Activated CD4-positive, alpha-beta T cell treated with anti-CD3 and anti-CD28 coated beads, Interleukin-10, Interleukin-2, amounts not matched to agents 100 ng/mL and 50 ng/mL, durations not matched to agents 16 hours and 8 hours (primary cell): ENCODE measurements at places on chromosomes 5 and 9.

- no peak for DNase-seq
Measured at GRCh38 chr5:143586781-143587362, 183.4 kb upstream of the NR3C1 start.

DNA sequence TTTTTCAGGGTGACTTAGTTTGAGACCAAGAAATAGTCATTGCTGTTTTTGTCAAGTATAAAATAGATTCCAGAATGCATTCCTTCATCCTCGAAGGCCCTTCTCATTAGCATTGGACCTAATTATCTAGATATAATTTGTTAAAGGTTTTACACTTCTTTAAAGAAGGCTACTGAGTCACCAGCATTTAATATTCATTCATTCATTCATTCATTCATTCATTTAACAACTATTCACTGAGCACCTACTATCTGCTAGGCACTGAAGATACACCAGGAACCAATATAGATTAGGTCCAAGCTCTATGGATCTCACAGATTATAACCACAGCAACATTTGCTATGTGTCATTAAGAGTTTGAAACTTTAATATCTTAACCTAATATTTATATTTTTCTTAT lies 11.1 kb upstream of the REEP5 start:
- no peak for DNase-seq

DNA sequence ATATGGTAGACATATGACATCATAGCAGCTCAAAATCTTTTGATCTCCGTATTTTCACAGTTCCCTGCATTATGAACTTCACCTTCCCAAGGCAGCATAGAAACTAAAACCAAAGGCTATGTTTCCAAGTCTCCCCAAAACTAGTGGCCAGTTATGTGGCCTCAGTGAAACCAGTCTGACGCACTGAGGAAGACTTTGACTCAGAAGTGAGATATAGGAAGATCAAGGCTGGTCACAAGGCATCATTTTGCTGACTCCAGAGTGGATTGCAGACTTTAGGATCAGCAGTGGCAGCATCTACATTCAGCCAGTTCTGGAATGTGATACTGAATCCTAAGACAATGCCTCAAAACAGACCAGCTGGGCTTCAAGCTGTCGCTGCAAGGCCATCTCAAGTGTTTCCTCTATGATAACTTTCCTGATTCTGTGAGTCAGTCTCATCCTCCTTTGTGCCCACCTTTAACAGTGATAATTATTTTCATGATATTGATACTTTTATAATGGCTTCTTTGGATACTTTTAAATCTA lies 34.4 kb upstream of the ELL2 start:
- no peak for DNase-seq

DNA sequence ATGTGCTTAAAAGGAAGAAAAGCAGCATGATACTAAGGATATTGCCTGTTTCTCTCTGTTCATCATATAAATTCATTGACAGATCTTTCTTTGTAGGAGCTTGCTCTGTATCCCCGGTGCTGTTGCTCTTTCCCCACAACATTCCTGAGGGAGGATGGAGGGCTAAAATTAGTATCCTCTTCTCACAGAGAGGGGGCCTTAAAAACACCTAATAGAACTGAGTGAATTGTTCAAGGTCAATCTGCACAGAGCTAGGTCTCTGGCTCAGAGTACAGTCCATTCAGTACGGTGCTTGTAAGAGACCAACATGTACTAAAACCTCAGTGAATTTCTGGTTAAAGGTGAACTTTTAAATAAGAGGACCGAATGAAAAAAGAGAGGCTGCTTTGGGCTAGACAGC lies 88.7 kb downstream of the PALM2AKAP2 start:
- no peak for DNase-seq

DNA sequence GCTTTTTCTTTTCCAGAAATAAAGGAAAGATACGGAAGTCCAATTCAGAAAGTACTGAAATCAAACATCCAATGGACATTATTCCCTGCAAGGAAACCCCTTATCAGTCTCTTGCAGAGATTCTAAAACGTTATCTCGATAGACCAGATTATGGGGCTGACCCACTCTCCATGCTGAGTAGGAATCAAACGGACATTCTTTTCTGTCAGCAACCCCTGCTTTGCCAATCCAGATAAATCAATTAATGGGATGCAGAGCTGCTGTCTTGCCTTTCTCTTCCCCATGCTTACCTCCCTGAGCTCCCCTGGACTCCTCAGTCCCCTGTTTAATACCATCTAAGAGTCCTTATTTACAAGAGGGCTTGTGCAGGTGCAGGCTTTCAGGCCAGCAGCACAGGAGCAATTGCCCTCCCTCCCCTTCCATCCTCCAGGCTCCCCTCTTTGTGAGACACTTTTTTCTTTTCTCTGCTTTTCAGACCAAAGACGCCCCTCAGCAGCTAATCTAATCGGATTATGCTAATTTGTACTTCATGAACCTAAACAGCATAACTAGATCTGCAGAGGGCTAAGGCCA lies 14.2 kb downstream of the TAL2 start:
- no peak for DNase-seq

- peak; percentile 36 for DNase-seq
Measured at GRCh38 chr9:101791938-101792337, 53.5 kb upstream of the GRIN3A start.

DNA sequence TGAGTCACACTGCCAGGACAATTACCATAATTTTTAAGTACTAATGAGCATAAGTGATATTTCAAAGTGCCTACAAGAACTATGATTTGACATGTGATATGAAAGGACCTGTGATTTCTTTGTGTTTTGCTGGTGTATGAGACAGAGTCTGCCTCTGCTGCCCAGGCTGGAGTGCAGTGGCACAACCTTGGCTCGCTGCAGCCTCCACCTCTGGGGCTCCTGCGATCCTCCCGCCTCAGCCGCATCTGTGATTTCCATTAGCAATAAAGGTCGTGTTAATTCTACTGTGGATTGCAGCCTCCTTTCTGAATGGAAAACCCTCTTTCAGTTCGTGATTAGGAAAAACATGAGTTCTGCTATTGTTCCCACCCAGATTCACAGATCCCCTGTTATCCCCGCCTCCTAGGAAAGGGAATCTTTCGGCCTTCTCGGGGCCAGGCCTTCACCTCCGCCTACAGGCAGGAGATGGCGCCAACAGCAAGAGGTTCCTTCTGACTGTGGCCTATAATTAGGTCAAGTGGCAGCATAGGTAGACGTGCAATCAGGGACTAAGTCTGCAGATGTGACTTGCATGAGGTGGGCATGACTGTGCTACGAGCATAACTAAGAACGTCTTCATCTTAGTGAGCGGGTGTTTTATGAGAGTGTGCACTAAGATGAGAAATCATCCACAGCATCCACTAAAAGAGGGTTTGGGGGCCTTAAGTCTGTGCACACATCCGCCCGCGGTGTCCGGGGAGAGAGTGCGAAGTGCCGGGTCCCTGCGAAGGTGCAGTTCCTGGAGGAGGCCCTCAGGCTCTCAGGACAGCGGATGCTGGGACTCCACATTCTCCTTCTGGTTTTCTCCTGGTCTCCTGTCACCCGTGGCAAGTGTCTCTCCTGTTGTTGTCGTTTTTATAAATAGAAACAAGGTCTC lies 23.1 kb downstream of the TRIM7 start:
- DNase-seq, result peak; percentile 76

DNA sequence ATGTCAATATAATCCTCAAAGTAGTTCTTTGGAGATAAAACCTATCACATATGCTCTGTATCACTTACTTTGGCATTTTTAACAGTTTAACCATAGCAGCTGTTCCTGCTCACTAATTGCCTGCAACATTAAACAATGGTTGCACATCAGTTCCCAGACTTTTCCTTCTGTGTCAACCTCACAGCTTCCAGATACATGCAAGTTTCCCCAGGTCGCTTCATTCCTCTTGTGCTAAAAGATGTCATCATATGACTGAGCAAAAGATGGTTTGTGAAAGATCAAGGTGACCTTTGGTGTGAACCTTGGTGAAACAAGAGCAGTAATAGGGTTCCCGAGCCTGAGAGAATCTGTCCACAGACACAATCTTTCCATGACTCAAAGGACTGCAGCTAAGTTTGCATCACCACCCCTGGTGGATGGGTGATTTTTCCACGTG lies 500.4 kb upstream of the PAPPA start:
- DNase-seq, result no peak

DNA sequence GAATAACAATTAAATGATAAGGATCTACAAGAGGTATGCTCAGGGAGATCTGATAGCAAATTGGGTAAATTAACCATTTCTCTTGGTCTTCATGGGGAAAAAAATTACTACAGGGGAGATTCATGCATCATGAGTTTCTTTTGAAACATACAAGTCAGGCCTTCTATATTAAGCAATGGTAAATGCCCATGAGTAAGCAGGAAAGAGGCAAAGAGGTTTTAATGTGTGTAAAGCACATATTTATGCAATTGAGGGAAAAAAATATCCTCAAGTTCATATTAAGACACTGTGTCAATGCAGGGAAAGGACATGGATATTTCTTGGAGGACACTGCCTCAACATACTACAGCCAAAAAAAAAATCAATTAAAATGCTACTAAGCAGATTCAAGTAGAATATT lies 73.4 kb upstream of the NR4A3 start:
- no peak for DNase-seq

DNA sequence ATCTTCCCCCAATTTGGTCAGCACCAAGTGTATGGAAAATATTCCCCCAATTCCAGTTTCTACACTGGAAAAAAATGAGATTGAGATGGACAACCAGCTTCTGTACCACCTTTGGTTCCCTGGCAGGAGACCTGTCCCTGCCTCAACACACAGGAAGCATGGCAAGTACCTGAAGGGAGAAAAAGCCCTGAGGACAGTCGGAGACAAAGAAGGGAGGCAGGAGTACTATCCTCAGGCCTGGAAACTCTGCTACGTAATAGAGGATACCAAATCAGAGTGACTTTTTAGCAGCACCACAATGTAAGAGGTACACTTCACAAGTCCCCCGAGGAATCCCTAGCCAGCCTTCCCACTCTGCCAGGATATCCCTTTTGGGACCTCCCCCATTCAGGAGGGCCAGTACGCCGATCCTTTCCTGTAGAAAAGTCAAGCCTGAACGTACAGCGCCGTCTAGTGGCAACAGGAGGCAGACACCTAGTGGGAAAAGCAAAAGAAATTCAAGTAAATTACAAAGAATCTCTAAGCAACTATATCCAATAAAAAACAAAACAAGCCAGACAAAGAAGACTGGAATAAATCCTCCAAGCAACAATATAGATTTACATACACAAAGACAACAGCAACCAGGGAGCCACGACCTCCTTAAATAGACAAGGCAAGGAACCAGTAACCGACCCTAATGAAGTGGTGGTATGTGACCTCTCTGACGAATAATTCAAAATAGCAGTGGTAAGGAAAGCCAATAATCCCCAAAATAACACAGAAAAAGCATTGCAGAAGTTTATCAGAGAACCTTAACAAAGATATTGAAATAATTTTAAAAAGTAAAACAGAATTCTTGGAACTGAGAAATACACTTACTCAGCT lies 63.3 kb upstream of the SLCO6A1 start:
- peak; percentile 21 for DNase-seq

GRCh38 chr9:124551472-124552272 lies 44.5 kb upstream of the NR5A1 start:
- DNase-seq, result peak; percentile 47
